ENCODE measurements at places on chromosomes 7 and 10. TPM values are rescaled to one million over a fixed set of nuclear protein-coding genes. Genes with fewer than 3 reads are reported as not detected.

The ANKRD61 gene
- polyA plus RNA-seq = 0.50 TPM

GRCh38 chr7:154746571-154747360 lies 256.2 kb downstream of the PAXIP1 start:
- DNase-seq = no peak

The AKR1E2 gene
- polyA plus RNA-seq = 3.6 TPM

DNA sequence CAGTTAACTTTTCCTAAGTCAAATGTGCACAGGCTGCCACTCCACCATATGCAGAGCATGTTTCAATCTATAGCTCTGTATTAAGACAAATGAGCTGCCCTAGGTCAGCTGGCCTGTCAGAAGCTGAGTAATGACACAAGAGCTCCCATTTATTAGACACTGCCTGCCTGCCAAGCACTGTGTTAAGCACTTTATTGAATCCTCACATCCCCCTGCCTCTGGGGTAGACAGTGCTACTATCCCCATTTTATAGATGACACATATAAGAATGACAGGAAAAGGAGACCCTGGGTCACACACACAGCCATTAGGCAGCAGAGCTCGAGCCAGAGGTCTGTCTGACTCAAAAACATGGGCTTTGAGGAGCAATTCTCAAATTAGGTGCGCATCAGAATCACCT lies 179.8 kb upstream of the PDE1C start:
- no peak for DNase-seq

GRCh38 chr10:6513476-6513875 lies 66.6 kb downstream of the PRKCQ start:
- DNase-seq = peak; percentile 42

- no peak for DNase-seq
Observed at GRCh38 chr7:33730958-33731357, 174.4 kb upstream of the BMPER start.

The FANK1 gene
- not detected for polyA plus RNA-seq

GRCh38 chr7:145850636-145851035 lies 266.0 kb upstream of the CNTNAP2 start:
- DNase-seq = no peak

GRCh38 chr10:22319547-22319979 lies 1.3 kb upstream of the BMI1 start:
- DNase-seq = no peak

- DNase-seq = no peak
Observed at GRCh38 chr10:71260622-71261325, 48.4 kb downstream of the UNC5B start.

DNA sequence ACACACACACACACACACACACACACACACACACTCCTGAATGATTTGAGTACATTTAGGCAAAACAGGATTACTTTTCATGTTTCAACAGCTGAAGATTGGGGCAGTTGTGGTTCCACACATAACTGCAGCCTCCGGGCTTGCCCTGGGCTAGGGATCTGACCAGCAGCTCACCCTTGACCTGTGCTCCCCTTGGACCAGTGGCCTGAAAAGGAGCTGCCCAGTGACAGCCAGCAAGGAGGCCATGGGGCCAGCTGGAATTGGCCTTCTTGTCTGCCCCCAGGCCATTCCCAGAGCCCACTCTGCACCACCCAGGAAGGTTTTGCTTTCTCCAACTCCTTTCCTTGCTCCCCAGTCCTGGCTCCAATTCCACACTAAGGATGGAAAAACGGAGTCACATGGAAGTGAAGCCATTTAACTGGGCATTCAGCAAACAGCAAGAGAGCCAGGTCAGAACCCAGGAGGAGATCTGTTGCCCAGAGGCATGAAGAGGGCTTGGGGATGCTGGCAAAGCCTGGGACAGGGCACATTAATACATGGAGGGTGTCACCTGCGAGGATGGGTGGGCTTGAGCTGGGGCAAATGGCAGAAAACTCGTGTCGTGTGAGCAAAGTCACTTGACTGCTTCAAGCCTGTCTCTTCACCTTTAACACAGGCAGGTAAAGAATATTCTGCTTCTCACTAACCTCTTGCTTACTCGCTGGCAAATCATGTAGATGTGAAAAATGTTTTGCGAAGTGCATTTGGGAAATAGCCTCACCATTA lies 61.5 kb upstream of the GDF10 start:
- no peak for DNase-seq

The BRAF gene
- 11.2 TPM for polyA plus RNA-seq

The FAM20C gene
- not detected for polyA plus RNA-seq

All from naive thymus-derived CD4-positive, alpha-beta T cell (primary cell).